NCI-H1930 (cell line): ENCODE measurements at places on chromosomes 12 and 14.
A peak's percentile ranks its signal among the peaks of the same experiment; 100 is the strongest.

DNA sequence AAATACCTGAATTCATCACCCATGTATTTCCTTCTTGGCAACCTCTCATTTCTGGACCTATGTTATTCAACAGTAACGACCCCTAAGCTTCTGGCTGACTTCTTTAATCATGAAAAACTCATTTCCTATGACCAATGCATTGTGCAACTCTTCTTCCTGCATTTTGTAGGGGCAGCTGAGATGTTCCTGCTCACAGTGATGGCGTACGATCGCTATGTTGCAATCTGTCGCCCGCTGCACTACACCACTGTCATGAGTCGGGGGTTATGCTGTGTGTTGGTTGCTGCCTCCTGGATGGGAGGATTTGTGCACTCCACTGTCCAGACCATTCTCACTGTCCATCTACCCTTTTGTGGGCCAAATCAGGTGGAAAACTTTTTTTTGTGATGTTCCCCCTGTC is 356 bp downstream of the OR4Q2 start:
- no peak for DNase-seq

GRCh38 chr12:32896432-32897280 is at the start of gene PKP2:
TSS of gene PKP2 (minus strand) at chr12:32896777. CDS start at chr12:32896731, 46 bp downstream.
- DNase-seq: peak; percentile 84

DNA sequence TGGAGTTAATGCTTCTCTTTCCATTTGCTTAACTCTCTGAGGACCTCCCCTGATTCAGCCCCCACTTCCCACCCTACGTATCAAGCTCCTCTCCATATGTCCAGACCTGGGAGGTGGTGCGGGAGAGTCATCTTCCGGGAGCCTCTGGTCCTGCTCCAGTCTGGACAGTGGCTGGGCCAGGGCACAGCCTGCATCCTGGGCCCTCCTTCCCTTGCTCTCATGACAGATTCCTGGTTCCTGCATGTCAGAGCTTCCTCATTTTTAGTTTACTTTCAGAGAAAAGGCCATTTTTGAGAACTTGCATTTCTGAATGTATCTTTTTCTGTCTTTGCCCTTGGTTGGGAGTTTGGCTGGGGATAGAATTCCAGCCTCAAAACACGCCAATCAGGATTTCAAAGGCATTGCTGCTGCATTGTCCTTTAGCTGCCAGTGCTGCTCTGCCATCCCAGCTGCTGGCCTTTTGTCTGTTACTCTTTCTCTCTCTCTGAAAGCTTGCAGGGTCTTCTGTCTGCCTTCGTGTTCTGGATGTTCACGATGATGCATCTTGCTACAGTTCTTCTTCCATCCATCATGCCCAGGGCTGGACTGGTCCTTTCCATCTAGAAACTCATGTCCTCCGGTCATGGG is 54.7 kb downstream of the SLC6A12 start:
- no peak for DNase-seq

DNA sequence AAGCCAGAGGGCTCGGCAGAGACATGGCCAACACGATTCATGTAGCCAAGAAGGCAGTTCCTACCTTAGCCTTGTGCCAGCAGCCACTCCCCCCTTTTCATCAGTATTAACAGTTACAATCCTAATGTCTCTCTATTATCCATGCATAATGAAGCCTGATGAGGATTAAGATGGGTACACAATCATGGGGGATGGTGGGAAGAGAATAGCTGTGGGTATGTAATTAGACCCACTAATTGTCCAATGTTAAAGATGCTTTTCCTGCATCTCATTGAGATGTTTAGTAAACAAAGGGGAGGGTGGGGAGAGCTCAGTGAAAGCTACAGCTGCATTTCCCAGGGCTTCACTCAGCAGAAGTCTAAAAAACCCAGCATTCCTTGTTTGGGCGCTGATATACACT is 70.4 kb upstream of the CMKLR1 start:
- DNase-seq: no peak

DNA sequence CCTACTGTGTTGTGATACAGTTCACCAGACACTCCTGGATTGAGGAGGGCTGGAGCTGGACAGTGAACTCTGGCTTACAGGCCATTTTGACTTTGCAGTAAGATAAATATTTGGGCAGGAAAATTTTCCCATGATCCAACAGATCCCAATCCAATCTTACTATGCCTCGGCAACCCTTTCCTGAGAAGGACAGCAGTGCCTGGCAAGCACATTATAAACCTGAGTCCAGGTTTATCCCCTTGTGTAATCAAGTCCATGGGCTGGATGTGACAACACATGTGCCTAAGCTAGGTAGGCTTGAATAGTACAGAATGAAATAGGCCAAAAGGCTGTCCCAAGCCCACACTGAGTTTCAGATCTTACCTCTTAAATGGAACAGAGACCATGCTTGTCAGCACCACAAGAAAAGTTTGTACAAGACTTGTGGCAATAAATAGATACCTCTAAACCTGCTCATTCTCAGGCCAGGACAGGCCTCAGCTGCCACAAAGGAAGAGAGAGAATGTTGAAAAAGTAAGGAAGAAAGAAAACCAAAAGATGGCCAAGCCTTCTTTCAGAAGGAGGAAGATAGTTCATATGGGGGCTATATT is 34.9 kb downstream of the CREBL2 start:
- no peak for DNase-seq

- no peak for DNase-seq
Measured at GRCh38 chr12:45773747-45774146, 44.2 kb downstream of the ARID2 start.

GRCh38 chr14:24093207-24093900 is 757 bp upstream of the PCK2 start:
- no peak for DNase-seq
